ENCODE measurements at places on chromosomes 5 and 9.

DNA sequence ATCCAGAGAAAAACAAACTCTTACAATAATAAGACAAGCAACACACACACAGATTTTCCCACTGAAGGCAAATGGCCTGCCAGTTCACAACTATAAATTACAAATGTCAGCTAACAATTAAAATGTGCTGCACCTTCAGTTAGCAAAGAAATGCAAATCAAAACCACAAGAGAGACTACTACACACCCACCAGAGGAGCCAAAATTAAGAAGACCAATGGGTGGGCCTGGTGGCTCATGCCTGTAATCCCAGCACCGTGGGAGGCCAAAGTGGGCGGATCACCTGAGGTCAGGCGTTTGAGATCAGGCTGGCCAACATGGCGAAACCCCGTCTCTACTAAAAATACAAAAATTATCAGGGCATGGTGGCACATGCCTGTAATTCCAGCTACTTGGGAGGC is 15.1 kb upstream of the IPPK start:
- DNase-seq, result no peak

- DNase-seq, result no peak
Measured at GRCh38 chr5:144195448-144195847, 24.8 kb downstream of the KCTD16 start.

DNA sequence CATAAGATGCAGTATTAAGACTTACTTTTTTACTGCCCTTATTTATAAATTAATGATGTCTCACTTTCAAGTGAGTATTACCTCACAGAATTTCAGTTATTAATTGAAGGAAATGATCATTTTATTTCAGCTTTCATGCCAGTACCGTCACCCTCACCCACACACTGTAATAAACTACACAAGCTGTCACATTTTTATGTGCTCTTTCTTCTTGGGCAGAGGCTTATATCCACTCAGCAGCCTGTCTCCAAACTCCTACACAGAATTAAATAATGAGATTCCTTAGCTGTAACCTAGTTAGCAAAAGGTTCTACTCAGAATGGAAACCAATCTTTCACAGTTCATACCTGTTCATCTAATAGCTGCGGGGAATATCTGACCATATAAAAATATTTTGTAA is 1915.8 kb upstream of the CDH6 start:
- DNase-seq, result no peak

- no peak for DNase-seq
Measured at GRCh38 chr5:80706835-80707447, 52.2 kb upstream of the DHFR start.

DNA sequence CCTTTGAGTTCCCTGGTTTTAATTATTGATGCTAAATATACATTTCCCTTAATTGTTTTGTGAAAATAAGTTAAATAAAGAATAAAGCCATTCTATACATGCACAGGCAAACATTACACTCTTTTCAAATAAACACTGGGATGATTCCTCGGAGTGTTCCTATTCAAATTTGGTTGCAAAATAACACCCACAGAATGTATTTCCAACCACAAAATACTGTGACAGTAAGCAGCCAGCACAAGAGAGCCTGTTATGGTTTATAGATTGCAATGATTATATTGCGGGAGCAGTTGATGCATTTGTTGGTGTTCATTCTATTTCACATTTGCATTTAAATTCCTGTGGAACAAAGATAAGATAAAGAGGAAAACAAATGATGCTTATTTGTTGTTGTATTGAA is 632.6 kb upstream of the WWC1 start:
- DNase-seq, result no peak

- no peak for DNase-seq
Measured at GRCh38 chr9:107127608-107128007, 155.5 kb upstream of the RAD23B start.

DNA sequence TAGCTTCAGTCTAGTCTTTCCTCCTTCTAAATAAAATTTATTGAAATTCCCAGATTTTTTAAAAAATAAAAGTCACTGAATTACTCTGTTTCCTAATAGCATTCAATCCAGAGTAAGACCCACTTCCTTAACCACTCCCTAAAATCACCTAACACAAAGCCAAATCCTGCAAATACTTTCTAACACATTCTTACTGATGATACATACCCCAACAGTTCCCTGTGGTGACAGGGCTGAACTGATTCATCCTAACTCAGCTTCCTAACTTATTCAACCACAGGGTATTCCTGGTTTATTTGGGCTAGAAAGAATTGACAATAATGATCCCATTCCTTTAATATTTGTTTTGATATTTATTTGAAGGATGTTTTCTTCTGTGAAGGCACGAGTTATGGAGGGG is 40.7 kb upstream of the ZNF300 start:
- no peak for DNase-seq

DNA sequence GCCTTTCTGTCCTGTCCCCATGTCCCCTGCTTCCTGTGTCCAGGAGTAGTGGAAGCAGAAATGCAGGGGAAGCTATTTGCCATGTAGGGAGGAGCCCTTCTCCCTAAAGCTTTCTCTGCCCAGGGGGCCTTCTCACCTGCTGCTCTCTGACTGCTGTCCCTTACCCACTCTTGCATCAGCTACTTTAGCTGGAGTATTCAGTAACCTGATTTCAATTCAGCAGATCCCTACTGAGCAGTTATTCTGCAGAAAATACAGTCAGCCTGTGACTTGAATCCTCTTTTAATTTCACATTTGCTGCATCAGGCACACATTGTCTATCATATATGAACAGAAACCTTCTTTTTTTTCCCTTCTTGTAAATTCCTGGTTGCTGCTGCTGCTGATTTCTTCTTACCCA is 90.4 kb downstream of the MVB12B start:
- no peak for DNase-seq

DNA sequence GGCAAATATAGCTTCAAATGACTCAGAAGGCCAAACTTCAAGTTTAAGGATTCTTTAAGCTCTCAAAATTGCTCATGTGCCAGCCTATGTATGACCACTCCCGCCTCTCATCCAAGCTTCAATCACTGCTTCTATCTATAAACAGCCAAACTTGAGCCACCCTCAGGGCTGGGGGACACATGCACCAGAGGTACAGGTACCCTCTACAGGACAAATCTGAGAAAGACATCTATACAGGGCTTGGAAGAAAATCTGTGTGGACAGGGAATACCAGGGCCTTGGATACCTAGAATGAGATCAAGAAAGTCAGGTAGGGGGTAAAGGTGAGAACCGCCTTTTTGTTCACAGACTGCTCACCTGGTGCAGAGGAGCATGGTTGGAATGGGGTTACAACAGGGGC is 217.9 kb downstream of the ATPSCKMT start:
- no peak for DNase-seq

DNA sequence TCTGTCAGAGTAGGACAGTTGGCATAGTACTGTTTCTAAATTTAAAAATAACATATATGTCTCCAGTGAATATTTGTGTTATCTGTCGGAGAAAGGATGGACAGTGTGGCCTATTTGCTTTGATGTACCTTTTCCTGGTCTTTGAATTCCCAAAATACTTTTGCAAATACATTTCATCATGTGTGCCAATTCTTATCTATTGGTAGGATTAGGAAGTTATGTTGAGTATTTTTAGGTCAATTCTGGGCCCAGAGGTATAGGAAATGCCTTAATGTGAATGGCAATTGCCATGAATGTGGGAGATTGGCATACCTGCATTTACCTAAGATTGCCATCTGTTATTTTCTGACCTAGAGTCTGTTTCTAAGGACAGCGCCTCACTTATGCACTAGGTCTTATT is 5.8 kb downstream of the FOCAD start:
- DNase-seq, result no peak

- DNase-seq, result no peak
Measured at GRCh38 chr9:16870596-16871335, at the start of gene BNC2. Gene BNC2, minus strand, starts transcription at chr9:16870670. Its CDS starts 22 bp downstream, at chr9:16870648.

DNA sequence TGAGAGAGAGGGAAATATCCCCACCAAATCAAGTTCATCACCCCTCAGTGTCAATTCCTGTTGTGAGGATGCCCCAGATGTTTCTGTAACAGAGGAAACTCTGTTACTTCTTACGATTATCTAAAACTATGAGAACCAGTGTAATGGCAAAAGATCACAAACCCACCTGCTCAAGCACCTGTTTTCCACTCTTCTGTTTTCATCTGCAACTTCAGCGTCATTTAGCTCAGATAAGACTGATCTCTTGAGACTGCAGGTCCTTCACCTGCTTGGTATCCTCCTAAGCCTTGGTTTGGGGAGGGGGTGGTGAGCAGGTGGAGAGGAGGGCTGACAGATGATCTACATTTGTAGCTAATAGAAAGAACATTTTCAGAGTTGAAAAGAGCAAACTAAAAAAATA is 229.3 kb downstream of the SLF1 start:
- DNase-seq, result no peak

DNA sequence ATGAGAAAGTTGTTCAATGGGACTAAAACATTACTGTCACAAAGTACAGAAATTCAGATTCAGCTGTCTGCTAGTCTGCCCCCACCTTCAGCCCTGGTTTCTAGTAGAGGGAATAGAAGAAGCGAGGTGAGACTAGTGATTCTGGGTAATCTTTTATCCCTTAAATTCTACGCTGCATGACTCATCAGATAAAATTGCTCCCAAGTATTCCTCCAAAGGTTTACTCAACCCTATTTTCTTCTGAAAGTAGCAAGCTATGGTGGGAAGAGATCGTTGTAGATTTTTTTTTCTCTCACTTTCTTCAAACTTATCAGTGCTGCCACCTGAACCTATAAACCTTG is 318.9 kb upstream of the RIOK2 start:
- DNase-seq, result no peak

- no peak for DNase-seq
Measured at GRCh38 chr9:73166468-73166867, 14.8 kb downstream of the ANXA1 start.

DNA sequence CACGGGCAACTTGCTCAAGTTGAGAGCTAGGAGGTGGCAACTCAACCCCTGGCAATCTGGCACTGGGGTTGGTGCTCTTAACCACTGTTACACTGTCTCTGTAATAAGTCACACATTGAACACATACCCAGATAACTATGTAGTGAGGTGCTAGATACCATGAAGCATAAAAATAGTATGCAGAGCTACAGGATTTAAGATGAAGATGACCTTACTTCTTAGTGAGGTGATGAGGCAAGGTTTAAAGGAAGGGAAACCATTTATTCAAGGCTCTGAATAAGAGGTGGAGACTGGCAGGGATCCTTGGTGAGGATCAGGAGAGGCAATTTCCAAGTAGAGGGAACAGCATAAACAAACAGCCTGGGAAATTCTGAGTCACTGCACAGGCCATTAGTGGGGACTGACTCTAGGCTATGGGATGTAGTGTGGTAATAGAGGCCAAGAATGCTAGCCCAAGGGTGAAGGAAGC is 67.6 kb upstream of the NR3C1 start:
- DNase-seq, result no peak

GRCh38 chr9:106077731-106078130 is 383.4 kb downstream of the TMEM38B start:
- DNase-seq, result no peak

DNA sequence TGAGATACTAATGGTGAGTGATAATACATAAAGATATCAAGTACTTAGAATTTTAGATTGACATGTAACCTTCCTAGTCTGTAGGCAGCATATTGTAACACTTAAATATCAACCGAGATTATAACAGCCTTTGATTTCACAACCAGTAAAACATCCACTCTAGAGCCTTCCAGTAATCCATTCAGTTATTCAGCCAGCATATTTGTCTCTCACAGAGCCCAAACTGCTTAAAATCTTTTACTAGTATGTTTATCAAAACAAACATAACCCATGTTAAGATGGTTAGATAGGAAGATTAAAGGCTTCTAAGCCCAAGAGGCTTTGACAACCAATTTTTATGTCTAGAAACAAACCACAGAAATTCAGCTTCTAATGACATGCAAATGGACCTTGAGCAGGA is 177.9 kb upstream of the FST start:
- DNase-seq, result no peak

DNA sequence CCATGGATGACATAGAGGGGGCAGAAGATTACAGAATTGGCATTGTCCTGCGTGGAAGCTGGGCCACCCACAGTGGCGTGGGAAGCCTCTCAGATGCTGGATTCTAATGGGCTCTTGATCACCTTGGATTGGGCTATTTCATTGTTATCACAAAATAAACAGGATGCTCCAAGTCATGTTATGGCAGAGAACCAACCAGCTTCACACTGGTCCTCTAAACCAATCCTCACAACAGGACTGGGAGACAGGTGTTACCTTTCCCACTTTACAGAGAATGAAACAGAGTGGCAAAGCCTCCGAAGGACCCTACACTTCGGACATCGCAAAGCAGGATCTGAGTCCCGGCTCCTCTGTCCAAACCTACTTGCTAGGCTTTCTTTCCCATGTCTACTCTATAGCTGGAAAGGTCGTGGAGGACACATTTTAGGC is 455 bp upstream of the SMIM3 start:
- no peak for DNase-seq

DNA sequence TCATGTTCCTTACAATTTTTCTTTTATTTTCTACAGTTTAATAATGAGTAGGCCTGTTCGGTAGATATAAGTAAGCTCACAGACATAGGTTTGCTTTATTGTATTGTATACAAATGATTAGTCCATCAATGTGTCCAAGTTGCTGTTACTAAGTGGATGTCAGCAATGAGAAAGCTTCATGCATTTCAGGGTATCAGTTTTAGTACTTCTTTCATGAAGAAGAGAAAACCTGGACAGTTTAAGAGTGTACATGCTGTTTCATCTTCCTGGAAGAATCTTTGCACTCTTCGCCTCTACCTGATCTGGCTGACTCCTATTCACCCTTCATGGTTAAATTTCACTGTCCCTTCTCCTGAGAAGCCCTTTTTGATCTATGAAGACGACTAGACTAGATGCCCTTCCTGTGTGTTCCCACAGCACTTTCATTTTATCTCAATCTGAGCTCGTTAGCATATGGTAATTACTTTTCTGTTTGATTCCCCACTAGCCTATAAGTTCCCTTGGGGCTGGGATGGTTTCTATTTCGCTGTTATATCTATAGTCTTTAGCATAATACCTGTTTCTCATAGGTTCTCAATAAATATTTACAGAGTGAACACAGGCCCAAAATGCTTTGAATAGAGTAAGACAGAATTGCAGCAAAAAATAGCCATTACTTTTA is 70.7 kb downstream of the CETN3 start:
- no peak for DNase-seq

- DNase-seq, result no peak
Measured at GRCh38 chr9:89579741-89580385, 24.9 kb upstream of the GADD45G start.
